ENCODE measurements at places on chromosomes 2 and 18.

DNA sequence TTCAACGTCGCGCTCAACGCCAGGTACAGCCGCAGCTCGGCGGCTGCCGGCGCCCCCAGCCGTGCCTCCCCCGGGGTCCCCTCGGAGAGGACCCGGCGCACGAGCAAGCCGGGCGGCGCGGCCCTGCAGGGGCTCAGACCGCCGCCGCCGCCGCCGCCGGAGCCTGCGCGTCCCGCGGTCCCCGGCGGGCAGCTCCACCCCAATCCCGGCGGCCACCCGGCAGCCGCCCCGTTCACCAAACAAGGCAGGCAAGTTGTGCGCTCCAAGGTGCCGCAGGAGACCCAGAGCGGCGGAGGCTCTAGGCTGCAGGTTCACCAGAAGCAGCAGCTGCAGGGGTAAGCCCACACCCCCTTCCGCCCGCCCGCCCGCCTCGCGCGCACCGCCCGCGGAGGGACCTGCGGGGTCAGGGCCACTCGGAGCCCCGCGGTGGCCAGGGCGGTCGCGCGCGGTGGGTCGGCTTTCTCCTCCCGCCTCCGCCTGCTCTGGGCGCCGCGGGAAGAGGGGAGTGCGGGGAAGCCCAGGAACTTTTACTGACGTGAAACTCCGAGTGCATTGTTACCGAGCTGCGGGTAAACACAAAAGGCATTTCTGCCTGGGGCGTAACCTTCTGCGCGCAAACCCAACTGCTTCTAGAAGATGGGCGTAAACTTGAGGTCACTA lies 861 bp downstream of the LTBP1 start:
- DNase-seq: no peak

- DNase-seq: no peak
These were observed 95.3 kb downstream of the MREG start for GRCh38 chr2:215917953-215918620.

- no peak for DNase-seq
These were observed 496.9 kb upstream of the VRK2 start for GRCh38 chr2:57549642-57550102.

GRCh38 chr2:241632478-241633325 lies 4.3 kb downstream of the THAP4 start:
- DNase-seq: no peak

DNA sequence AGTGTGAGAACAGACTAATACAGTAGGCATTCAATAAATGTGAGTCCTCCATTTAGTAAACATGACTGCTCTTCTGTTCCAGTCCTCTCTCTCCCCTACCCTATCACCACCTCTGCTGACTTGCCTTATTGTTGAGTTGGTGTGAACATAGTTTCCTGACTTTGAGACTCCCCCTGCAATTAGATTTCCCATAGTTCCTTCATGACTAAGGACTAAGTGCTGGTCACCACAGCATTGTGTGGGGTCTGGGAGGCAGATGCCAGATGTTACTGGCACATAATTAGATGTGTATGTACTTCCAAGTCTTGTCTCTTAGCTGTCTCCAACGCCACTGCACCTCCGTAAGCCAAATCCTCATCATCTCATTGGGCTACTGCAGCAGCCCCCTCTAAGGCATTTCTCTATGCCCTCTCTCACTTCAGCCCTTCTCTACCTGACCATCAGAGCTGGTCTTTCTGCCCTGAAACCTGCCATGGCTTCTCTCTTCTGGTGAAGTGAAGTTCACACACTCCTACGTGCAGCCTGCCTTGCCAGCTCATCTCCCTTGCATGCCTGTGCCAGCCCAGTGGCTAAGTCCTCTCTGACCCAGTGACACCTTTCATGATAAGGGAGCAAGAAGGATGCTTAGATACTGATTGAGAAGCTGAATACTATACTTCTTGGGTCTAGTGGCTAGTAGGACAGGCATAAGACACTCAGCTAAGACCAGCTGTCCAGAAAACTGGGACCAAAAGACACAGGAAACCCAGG lies 81.6 kb upstream of the ALPP start:
- DNase-seq: no peak

All from C1 segment of cervical spinal cord (tissue), 14 donors.